ENCODE measurements at places on chromosomes 1 and 21.

DNA sequence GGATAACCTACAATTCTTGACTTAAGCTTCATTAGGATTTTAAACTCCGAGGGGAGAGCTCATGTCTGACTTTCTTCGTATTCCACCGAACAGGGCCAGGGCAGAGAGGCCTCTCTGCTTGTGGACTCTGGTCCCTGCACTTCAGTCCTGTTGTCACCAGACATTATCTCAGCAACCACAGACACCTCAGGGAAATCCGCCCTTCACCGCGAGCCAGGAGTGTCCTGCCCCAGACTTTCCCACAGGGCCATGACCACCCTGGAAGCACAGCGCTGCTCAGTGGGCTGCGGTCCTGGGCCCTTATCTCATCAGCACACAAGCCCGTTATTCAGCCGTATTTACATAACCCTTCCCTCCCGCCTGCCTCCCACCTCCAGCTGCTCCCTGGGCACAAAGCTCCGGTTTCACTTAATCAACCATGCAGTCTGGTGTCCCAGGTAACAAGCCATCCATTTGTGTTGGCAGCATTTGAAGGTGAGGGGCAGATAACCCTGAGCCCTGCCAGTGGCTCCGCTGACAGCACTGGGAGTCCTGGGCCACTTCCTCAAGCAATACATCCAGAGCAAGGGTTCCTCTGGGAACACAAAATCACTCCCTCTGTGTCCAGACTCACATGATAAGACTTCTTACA lies 122.8 kb upstream of the RAB4A start:
- no peak for DNase-seq

DNA sequence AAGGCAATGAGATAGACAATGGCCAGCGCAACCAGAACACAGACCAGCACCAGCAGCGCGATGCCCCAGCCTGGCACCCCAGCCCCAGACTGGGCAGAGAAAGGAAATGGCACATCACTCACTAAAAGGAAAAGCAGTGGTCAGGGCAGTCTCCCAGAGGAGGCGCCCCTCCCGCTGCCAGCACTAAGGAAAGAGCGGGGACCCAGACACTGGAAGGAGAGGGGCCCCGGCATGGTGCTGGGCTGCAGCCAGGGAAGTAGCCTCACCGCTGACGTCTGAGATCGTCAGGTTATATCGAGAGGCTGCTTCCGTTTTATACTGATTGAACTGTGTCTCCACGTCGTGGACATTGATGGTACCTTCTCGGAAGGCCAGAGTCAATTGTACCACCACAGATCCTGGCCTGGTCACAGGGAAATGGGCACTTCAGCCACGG lies 13.8 kb downstream of the TRIM46 start:
- DNase-seq = no peak

- no peak for DNase-seq
Observed at GRCh38 chr1:234213658-234214128, 159.6 kb upstream of the COA6 start.

- no peak for DNase-seq
Observed at GRCh38 chr21:34518301-34518700, 6.3 kb upstream of the KCNE1 start.

GRCh38 chr1:86537928-86538695 lies 8.8 kb upstream of the CLCA4 start:
- DNase-seq = no peak

DNA sequence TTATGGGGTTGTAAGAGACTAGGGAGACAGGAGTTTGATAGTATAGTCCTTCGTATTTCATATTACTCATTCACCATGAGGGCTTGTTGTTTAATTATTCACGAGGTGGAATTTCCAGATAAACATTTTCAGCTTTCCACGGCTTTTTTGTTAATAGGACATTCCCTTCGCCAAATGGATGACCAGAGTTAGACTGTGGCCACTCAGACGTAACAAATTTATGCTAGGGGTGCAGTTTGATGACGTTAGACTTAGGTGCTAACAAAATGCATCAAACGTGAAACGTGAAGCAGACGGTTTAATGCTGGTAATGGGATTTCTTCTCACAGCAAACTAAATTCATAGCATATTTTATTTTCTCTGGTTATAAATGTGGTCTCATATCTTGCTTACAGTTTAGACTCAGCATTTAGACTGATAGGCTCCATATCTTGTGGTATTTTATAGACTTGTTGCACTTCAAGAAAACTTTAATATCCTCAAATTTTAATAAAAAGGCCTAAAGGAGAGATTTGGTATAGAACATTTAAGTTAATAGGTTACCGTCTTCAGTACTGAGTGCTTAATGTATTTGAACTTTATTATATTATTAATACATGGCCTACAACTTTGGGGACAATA lies 2.3 kb downstream of the DHX9 start:
- DNase-seq = peak; percentile 24

GRCh38 chr1:101242324-101243050 lies 5.7 kb downstream of the S1PR1 start:
- DNase-seq = no peak

DNA sequence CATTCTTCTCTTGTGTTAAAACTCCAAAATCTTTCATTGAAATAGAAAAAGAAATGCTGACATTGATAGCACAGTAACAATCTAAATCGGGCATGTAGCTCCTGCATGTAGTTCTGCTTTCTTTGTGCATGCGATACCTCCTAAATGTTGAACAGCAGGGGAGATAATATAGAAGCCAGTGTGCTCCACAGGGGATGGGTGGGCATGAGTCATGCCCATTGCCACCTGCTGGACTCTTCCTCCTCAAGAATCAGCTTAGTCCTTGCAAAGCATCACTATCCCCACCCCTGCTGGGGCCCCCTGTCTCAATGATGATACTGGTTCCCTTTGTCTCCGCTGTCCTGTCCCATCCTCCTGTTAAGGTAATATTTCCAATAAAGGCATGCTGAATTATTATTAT lies 203.0 kb downstream of the RWDD3 start:
- DNase-seq = no peak

DNA sequence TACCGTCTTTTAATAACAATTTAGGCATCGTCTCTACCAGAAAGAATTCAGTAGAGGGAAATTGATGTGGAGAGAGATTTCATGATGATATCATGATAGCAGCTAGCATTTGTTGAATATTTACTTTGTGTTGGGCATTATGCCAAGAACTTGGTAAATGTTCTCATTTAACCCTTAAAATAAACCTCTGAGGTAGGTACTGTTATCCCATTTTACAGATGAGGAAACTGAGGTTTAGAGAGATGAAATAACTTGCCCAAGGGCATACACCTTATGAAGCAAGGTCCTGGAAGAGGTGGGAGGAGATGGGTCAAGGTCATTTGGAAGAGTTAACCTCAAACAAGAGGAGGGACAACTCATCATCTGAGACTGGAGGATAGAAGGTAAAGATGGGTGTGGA lies 34.8 kb downstream of the TSNAX start:
- no peak for DNase-seq

DNA sequence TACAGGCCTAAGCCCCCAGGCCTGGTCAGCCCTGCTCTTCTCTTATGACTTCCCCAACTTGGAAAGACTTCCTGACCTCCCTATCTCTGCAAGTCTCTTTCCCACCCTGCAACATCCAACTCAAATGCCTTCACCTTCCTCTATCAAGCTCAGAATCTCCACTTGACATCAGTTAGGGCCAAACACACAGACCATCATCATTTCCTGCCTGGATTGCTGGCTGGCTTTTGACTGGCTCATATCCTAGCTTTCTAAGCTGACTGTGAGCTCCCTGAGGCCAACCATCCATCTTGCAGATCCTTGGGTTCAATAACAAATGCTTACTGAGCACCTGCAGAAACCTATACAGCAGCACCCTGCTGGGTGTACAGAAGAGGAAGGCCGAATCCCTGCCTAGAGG lies 137.3 kb upstream of the EDN2 start:
- no peak for DNase-seq

DNA sequence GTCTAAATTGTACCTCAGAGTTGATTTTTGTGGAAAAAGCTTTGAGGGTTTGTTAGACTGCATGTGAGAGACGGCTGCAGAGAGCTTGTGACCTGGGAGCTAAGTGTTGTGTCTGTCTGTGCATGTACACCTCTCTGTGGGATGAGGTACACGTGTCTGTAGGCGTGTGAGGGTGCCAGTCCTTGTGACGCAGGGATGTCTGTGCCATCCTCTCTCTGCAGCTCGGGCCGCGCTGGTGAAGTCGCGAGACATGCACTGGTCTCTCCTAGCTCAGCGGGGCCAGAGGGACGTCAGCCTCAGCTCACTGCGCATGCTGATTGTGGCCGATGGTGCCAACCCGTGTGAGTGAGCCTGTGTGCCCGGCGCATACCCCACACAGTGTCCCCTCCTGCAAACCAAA lies 66.6 kb downstream of the S100B start:
- no peak for DNase-seq

DNA sequence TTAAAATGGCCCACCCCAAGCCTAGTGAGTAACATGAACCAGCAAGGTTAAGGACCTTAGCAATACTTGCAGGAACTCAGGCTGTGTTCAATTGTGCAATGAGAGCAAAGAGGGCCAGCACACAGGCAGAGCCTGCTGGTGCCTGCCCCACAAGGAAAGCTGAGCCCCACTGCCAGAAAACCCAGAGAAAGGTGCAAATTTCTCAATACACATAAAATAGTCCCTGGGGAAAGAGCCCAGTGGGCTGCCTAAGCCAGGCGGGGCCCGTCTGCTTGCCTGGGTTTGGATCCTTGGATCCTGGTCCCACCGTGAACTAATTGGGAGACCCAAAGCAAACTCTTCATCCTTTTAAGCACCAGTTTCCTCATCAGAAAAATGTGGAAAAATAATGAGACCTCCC lies 128.5 kb upstream of the CACNA1E start:
- DNase-seq = no peak

DNA sequence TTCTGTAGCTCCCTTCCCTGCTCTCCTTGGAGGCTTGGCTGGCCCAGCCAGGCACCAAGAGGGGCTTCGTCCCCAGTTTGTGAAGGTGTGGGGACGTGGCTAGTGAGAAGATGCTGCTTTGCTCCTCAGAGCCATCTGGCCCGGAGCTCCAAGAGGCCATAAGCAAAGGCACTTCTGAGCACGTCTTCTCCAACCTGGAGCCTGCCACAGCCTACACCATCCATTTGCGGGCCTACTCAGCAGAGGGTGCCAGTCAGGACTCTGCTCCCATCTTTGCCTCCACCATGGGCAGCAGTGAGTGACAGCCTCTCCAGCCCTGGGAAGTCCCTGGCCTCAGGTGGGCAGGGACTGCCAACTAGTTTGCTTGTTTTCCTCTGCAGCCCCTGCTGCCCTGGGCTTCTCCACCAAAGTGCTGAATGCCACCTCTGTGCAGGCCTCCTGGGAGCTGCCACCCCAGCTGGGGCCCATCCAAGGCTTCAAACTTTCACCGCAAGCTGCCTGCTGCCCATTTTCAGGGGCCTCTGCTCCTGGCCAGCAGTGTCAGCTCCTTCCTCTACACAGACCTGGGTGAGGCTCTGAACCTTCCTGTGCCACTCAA lies 25.9 kb downstream of the SLC27A3 start:
- DNase-seq = no peak

DNA sequence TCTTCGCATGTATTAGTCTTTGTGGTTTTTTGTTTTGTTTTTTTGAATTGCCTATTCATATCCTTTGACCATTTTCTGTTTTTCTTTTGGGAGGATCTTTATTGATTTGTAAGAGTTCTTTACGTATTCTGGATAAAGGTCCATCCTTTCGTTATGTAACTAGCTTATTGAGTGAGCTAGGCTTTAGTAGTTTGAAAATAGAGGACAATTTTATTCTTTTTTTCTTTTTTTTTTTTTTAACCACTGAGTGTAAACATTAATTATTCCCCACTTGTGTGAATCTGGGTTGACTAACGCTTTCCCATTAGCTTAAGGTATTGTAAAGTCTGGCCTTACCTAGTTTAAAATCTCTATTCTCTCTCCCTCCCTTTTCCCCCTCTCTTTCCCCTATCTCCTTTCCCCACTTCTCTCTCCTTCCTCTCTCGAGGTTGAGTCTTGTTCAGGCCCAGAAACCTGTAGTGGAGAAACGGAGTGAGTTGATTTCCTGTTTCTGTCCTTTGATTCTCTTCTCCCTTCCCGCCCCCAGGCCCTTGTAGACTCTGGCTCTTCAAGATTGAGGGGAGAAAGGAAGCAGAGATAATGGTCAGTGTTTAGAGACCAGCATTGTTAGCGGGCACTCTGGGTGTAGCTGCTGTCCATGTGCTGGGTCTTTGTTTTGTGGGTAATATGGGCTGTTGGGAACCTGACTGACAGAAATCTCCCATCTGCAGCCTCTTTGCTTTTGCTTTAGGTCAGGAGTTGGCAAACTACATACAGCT lies 1.5 kb downstream of the MORC3 start:
- DNase-seq = peak; percentile 41

DNA sequence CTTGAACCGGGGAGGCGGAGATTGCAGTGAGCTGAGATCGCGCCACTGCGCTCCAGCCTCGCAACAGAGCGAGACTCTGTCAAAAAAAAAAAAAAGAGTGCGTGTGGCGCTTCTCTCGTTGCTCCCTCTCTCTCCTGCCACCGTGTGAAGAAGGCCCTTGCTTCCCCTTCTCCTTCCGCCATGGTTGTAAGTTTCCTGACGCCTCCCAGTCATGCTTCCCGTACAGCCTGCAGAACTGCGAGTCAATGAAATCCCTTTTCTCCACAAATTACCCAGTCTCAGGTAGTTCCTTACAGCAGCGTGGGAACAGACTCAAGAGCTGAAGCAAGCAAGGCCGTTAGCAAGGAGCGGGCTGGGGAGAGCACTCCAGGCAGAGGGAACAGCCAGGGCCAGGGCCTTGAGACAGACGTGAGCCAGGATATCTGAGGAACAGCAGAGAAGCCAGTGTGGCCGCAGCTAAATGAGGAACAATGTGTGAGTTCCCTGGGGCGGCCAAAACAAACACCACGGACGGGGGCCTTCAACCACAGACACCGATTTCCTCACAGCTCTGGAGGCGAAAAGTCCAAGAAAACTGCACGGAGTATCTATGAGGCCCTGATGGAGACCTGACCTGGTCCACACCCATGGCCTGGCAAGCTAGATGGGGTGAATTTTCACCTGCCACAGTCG lies 54.2 kb upstream of the ETS2 start:
- peak; percentile 33 for DNase-seq

DNA sequence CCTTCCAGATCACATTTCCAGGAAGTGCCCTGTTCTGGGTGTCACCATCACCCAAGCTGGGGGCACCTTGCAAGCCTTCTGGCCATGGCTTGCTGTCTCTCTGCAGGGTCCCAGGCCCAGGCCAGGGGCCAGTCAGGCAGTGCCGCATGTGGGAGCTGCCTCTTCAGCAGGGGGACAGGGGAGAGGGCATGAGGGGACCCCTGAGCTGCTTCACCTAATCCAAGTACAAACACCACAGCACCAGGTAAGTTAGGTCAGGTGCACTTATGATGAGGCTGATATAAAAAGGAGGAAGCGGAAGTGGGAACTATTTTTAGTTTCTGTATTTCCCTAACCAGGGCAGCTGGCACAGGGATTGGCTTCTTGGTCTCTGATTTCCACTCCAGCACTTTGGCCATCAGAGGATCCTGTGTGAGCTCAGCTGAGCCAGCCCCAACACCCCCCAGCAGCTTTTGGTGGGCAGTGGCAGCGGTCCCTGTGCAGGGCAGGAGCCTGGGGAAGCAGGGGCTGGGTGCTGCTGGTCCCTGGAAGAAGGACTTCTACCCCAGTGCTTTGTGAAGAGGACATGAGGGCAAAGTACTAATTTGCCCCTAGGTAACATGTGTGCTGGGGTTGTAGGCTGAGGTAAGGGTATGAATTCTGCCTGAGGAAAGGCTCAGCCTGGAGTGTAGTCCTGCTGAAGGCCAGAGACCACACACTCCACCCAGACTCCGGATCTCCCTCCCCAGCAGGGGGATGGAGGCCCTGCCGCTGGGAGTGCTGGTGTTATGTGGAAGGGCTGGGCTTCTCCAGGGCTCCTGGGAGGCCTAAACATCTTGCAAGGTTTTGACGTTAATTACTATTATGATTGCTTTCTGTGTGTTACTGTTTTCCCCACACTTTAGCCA lies 3.3 kb upstream of the PCBP3 start:
- DNase-seq = no peak

All from CD4-positive, alpha-beta T cell treated with Interferon alpha-2 for 1 hour (primary cell).